Cortex of kidney (tissue), 1 donor: ENCODE measurements at places on chromosomes 2 and 18.

DNA sequence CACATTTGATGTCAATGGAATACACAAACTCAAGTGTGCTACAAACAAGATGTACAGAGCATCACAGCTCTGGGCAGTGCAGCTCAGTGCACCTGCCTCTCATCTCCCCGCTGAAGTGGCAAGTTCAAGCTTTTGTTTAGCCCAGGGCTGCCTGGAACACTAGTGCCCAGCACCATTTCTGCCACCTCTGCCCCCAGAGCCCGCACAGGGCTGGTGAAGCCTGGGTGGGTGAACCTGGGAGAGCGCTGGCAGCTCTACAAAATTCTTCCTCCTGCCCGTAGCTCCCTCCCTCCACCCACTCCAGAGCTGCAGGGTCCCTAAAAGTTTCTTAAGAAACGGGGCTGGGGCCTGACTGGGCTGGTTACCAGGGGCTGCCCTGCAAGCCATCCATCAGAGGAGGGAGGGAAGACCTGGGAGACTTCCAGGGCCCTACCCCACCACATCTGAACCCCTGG is 1.5 kb downstream of the HES6 start:
- DNase-seq, result no peak

DNA sequence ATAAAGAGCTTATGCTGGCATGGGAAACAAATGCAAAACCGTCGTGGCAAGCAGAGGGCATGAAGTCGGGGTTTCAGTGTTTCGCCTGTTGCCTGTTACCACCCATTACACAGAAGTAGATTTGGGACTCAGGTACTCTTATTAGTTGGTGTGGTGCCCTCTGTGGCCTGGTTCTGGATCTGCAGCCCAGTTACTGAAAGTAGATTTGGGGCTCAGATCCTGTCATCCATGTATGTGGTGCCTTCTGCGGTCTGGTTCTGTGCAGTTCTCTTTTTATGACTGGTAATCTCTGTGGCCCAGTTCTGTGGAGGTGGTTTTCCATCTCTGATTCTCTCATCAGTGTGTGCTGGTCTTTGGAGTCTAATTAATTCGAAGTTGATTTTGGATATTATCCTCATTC is 45.2 kb downstream of the ADNP2 start:
- no peak for DNase-seq

DNA sequence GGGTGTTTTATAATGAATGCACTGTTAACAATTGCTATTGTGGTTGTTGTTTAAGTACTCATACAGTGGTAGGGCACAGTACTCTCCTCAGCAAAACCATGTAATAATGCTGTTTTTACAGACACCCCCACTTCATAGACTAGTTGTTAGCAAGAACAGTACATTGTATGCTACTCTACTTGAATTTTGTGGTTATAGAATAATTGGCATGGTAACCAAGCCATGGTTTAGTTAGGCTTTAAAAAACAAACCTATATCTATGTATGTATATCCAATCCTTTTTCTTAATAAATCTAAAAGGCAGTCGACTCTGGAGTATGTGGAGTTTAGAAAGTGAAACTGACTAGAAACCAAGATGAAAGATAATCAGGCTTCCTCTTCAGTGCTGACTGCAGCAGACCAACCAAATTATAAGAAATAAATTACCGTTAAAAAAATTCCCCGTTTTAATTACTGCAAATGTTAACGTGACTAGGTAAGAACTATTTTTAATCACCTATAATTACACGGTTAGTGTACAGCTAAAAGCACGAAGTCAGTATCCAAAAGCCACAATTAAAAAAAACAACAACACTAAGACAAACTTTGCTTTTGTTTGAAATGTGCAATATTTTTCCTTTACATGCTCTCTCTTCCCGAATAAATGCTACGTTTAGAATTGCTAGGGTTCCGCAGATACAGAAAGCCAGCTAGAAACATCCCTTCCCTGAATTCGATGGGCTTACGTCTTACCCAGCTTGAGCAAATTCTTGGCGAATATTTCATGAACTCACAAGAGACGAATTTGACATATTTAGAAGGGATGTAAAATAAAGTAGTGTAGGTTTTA is 113.3 kb upstream of the SERTAD2 start:
- no peak for DNase-seq

DNA sequence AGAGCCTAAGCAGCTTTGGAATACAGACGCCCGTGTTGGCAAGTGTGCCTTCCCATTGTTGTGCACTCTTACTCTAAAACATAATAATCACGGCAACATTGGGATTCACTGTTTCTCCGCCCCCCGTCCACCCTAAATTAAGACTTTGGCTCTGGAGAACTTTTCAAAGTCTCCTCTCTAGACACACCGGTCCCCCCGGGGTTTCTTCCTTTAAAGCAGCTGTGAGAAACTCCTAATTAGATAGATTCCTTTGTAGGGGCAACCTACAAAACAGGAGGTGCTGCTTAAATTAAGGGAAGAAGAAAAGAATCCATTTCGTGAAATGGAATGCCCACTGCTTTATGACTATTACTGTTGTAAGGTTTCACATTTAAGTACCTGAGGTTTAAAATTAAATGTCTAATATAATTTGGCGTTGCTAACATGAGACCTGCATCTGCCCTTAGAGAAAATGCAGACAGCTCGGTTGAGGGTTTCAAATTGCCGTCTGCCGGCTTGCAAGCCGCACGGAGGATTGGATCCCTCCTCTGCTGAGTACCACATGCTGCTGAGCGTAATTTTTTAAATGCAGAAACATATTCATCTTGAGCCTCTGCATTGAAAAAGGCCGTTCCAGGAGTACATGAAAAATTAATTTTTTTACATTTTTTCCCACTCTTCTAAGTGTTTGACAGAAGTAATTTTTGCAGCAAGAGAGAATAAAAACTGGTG is 233.3 kb downstream of the GBX2 start:
- DNase-seq, result no peak

GRCh38 chr2:125254010-125254409 is 1228.9 kb downstream of the CNTNAP5 start:
- DNase-seq, result no peak

DNA sequence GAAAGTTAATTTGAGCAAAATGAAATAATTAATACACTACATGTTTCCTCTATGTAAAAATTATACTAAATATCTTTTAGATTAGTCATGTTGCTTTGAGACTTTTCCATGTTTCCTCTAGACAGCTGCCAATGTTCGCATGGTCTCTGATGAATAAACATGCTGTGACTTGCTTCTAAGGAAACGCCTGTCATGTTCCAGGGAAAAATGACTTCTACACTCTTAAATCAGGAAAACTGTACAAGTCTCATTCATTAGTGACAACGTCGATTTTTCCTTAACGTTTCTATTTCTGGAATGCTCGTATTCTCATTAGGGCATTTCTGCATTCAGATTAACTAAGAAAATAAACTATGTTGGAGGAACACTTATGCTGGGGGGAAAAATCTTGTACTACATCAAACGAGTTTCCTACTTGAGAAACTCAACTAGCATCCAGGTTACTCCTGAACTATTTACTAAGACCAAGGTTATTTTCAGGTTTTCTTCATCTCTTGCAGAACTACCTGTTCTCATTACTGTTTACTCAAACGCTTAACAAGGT is 1.6 kb downstream of the COBLL1 start:
- no peak for DNase-seq

- no peak for DNase-seq
These were observed 165.9 kb upstream of the MEX3C start for GRCh38 chr18:51363384-51363783.

DNA sequence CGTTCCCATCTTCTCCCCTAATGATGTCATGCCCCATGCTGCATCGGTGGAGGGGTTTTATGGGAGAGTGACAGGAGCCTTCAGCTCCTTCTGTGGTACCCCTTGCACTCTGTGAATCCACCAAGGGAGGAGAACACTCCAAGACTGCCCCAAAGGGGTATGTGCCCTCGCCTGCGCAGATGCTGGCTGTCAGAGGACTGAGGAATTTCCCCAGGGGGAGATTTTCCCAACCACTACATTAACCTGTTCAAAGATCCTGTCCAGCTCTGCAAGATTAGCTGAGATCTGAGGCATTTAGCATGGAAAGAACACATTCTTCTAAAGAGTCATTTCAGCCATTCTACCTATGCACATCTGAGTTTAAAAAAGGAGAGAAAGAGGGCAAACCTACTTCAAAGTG is 143.2 kb upstream of the ITGA6 start:
- DNase-seq, result no peak

DNA sequence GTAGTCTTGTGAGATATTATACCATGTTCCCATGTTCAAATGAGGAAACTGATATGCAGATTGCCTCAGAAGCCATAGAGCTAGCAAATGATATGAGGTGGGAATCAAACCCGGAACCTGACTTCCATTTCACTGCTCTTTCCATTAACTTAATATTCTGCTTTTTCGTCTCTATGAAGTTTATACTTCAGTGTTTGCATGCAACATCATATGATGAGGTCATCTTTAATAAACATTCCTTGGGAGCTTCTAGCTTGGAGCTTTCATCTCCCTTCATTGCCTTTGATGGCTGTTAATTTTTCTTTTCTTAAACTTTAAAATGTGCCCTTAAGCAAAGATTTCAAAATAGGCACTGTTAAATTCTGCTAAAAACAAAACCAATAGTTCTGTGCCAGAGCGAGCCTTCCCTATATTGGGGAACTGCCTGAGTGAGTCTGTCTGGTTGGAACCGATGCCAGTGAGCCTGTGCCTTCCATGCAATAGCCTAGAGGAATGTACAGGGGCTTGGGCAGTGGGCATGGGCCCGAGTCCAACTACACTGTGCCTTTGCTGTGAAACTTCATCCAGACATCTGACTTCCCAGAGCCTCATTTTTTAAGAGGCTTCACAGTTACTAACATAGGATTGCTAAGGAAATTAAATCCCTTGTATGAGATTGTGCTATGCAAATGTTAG is 91.1 kb upstream of the TMEM200C start:
- DNase-seq, result no peak

DNA sequence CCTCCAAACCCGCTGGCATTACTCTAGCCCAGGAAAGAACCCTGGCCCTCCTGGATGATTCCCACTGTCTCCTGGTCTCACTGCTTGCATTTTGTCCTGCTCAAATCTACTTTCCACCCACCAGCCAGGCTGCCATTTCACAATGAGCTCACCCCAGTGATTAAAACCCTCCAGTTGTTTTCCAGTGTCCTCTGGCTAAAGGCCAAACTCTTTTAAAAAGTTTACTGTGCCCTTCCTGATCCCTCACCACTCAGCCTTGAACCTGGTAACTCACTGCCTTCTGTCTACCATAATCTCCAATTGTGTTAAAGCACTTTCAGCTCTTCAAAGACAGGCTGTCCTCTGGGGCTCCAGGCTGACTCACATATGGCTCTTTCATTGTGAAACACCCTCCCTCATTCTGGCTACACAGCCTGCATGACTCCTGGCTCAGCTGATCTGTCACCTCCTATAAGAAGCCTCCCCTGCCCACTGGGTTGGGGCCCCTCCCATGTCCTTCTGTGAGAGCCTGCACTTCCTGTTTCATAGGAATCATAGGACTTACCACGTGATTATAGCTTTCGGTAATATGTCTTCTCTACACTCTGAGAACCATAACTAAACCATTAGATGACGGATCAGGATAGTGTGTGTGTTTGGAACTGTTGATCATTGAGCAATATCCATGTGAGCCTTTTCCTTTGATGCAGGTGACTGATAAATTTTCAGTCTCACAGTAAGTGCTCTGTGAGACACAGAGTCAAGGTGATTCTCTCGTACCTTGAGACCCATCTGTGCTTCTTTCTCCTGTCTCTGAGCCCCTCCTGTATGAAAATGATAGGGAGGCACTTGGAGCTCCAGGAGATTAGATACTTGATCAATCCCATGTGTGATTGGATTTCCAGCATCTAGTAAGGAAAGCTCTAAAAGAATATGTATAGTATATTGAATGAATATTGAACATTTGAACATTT is 590.8 kb upstream of the ID2 start:
- no peak for DNase-seq
